ENCODE measurements at places on chromosomes 12 and 14.

DNA sequence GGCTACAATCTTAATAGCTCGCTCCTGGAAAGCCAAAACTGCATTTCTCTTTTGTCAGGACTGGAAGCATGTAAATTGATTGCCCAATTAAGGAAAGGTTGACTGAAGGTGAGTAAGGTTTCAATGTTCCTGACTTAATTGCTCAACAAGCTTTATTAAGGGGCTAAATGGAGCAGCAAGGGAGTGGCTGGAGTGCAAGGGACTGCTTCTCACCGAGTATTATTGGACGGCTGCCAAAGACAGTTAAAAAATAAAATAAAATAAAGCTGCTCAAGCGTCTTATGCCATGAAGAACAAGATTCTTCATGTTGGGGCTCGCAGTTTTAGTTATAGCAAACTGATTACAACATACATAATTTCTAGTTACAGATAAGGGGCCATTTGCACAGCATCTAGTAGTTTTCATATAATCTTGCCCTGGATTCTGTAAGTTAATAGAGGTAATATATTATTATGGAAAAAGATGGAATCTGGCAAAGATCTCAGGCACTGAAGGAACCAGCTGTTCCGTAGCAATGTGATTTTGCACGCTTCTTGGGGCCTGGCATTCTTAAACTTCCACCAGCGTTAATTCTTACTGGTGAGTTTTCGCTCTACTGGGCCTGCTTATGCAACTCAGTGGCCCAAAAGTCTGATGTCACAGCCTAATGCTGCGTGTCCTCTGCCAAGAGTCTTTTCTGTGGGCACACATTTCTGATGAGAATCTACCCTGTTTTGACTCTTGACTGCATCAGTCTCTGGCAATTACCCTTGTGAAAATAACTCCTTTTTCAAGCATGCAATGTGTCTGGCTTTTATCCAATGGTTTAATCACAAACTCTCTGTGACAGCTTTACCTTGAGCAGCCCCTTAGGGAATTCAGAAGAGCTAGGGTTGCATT is 108.5 kb downstream of the SLC38A1 start:
- DNase-seq: peak; percentile 83

GRCh38 chr12:27868139-27868538 is 88.1 kb upstream of the MANSC4 start:
- no peak for DNase-seq

DNA sequence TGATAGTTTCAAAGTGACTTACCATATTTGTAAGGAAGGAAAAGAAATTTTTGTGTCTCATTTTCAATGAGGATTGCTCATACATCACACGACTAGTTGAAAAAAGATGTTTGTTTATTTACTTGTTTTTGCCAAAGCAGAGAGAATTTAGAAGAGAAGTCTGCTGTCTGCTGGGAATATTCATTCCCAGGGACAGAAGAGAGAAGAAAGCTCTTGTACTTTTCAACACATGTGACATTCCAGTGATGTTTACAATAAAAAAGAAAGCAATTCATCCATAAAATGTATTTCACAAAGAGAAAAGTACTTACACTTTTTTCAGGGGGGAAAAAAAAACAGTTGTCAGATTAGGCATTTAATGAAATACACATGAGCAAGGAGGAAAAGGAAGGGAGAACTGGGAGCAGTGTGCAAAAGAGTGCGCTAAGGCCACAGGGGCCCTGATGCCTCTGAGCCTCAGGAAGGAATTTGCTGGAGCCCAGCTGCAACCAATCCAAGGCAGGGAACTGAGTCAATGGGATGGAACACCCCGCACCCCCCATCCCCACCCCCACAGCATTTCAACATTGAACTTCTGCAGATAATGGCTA is 115.0 kb downstream of the RPAP3 start:
- DNase-seq: no peak

DNA sequence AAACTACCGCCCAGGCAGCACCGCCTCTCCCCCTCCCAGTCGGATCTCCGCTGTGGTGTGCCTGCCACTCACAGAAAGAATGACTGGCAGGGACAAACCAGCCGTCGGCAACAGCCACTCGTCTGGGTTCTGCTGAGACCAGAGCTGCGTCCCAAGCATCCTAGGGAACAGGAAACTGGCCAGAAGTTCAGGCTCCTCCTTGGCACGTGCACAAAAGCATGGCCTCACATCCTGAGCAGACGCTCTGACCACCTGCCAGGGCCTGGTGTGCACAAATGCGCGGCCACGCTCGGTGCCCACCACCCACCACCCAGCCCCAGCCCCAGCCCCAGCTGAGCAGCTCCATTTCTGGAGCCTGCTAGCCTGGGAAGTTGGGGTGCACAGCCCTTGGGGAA is 214.8 kb downstream of the DPF3 start:
- peak; percentile 78 for DNase-seq

GRCh38 chr12:116338064-116338846 is 60.8 kb upstream of the MED13L start:
- DNase-seq: no peak

DNA sequence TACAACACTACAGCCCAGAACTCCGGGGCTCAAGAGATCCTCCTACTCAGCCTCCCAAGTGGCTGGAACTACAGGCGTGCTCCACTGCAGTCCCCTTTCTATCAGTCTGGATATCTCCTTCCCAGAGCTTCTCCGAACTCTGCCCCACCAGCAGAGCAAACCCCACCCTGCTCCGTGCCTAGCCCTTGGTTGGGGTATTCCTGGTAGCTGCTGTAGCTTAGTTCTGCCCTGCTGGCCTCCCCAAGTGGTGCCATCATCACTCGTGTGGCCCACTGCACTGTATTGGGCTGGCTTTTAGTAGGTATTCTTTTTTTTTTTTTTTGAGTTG is 9.5 kb downstream of the HSP90AA1 start:
- no peak for DNase-seq

- DNase-seq: no peak
These were observed 27.0 kb downstream of the RHOF start for GRCh38 chr12:121766290-121767039.

GRCh38 chr12:51285843-51286242 is 15.6 kb upstream of the SMAGP start:
- DNase-seq: no peak

- peak; percentile 31 for DNase-seq
These were observed 9.9 kb upstream of the ASPG start for GRCh38 chr14:104075530-104076151.

DNA sequence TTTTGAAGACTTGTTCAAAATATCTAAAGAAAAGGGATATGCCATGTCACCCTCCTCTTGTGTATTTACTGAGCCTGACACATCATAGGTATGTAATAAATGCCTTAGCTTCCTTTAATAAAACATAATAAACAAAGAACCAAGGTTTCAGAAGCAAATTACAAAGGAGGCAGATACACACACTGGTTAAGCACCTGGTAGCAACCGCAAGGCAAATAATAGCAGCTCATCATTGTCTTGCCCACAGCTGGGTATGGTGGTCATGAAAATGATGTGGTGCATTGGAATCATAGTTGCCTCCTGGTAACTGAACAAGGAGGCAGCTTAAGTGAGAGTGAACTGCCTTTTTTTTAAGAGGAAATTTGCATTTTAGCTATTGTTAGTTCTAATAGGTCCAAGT is 39.0 kb downstream of the PAX9 start:
- no peak for DNase-seq

- no peak for DNase-seq
These were observed 8.2 kb upstream of the CCDC60 start for GRCh38 chr12:119326341-119326740.

DNA sequence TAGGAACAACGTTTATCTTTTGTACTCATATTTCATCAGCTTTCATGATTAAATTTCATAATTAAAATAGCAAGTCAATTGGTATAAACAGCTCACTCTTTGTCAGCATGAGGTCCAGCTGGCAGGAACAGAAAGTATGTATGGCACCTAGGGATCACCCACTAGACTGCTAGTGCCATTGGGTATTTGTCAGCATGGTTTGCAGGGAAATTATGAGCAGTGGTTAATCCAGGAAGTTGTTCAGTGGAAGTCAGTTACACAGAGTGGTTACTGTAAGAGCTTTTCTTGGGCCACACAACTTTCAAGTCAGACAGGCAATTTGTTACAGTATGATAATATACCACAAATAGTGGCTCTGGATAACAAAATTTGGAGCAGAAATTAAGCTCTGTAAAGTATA is 340.3 kb upstream of the RGS6 start:
- no peak for DNase-seq

DNA sequence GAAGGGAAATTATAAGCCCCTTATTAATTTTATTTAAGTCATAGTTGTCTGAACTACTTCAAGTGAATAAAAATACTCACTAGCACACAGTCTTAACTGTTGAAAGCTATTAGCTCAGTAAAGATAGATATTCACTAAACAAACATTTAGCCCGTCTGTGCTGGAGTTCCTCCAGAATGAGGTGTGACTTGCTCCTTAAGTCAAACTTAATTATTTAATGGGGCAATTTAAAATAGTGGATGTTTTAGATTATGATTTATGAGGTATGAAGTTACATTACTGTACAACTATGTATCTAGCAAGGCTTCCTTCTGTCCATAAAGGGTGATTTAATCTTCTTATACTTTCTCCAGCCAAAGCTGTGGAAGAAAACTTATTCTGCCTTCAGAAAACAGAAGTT is 414.0 kb upstream of the FLRT2 start:
- no peak for DNase-seq

DNA sequence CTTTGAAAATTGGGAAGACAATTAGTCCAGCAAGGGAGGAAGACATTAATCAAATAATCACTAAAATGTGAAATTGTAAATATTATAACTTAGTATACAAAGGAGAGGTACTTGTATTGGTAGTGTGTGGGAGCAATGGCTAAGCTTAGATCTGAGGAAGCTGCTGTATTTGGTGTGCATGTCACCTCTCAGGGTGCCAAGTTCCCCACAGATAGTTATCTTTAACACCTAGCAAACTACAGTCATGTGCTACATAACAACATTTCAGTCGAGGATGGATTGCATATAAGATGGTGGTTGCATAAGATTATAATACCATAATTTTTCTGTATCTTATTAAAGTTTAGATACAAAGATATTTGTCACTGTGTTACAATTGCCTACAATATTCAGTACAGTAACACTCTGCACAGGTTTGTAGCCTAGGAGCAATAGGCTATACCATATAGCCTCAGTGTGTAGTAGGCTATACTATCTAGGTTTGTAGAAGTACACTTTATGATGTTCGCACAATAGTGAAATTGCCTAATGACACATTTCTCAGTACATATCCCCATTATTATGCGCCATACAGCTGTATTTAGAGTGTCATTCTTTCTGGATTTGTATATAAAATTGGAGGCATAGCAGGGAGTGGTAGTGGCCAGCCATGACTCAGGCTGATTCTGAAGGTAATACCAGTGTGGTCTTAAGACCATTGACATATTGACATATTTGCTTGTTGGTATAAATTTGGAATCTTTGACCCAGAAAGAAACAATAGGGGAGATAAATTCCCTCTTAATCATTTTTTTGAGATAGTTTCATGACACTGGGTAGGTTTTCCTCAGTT is 55.8 kb downstream of the RAD51B start:
- DNase-seq: no peak

GRCh38 chr14:38775986-38776385 is 327.0 kb downstream of the SEC23A start:
- no peak for DNase-seq

- no peak for DNase-seq
These were observed 1.8 kb downstream of the ISCA2 start for GRCh38 chr14:74495356-74495755.

GRCh38 chr12:51270951-51271518 is 820 bp upstream of the SMAGP start:
- no peak for DNase-seq

- no peak for DNase-seq
These were observed 28.3 kb downstream of the NTN4 start for GRCh38 chr12:95762123-95762785.

DNA sequence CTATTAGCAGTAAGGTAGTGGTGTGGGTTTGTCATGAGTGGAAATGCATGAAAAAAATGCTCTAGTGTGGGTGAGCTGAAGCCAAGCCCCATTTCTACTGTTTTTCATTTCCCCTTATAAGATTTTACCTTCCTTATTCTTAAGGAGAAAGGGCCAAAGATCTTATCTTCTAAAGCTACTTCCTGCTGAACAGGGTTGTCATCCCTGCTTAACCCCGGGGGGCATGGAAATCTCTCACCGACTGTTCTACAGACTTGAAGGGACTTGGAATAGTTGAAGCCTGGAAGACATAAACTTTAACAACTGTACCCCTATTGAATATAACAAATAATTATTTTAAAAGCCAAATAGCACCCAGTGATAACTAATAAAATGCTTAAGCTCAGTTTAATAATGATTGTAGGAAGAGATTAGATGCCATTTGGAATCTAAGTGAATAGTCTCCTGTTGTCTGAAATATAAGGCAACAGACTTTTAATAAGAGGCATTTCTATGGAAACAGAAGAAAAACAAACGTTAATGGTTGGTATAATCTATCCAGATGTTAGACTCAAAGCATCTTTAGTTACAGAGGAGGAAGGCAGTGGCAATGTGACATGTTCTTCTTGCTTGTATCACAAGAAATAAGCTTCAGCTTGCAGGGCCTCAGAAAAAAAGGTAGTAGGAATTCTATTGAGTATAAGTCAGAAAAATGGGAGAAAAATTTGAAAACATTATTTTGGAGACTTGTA is 1.8 kb upstream of the GMFB start:
- no peak for DNase-seq

DNA sequence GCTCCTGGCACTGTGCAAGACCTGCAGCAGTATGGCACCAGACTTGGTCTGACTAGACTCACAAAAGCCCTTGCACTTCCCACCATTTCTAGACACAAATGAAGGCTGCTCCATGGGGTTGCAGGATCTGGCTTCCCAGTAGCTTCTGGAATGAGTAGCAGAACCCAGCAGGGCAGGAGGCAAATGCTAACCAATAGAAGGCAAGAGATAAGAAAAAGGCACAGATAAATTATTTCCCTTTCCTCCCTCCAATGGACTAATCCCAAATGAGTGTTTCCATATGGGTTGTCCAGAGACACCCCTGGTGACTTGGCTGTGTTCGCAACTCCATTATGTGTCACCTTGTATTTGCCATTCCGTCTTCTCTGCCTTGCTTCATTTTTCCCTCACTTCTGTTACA is 49.7 kb downstream of the KIF21A start:
- DNase-seq: peak; percentile 78

DNA sequence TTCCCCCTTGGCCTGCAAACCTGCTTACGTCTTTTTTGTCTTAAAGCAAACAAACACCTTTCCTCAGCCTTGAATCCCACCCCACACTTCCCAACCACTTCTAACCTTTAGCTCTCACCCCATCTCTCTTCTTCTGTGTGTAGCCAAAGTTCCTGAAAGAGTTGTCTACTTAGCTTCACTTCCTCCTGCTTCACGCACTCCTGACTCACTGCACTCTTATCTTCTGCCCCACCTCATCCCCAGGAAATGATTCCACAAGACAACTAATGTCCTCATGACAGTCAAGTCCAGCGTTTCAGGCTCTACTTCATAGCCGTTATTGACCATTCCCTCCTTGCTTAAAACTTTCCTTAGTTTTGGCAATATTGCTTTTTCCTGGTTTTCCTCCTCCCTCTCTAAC is 22.4 kb downstream of the EIF2B2 start:
- DNase-seq: no peak

DNA sequence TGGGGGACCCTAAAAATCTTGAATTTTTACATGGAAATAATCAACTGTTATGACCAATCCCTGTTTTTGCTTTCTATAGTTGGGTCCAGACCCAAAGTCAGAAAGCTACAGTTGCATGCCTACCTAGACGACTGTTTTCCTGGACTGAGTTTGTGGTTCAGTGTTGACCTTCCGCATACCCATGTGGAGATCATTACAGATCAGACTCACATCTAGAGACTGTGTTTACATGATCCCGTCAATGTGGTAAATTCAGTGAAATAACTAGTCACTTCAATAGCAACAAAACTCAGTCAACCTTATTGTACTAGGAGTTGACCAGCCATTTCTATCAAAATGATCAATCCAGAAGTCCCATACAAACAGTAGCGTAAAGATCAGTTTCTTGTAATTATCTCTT is 257.6 kb downstream of the EGLN3 start:
- DNase-seq: no peak
